Stimulated activated CD8-positive, alpha-beta memory T cell treated with anti-CD3 and anti-CD28 coated beads, Interleukin-4, amount 100 ng/mL, for 1 hour (primary cell): ENCODE measurements at places on chromosomes 13 and 19.

DNA sequence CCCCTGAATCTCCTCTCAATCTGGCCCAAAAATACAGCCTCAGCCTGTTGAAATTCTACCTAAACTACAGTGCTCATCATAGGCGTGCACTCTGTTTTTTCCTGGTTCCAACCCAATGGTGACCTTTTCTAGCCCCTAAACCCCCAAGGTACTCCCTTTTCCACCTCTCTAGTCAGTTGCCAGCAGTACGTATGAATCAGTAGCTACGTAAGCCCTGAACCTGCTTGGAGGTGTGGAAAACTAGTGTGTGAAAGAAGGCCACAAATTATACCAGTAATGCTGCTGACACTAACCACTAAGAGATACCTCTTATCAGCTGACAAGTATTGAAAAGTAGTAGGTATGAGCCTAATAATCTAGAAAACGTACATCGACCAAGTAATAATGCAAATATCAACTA, 60.9 kb downstream of the FOXO1 start:
- no peak for DNase-seq

DNA sequence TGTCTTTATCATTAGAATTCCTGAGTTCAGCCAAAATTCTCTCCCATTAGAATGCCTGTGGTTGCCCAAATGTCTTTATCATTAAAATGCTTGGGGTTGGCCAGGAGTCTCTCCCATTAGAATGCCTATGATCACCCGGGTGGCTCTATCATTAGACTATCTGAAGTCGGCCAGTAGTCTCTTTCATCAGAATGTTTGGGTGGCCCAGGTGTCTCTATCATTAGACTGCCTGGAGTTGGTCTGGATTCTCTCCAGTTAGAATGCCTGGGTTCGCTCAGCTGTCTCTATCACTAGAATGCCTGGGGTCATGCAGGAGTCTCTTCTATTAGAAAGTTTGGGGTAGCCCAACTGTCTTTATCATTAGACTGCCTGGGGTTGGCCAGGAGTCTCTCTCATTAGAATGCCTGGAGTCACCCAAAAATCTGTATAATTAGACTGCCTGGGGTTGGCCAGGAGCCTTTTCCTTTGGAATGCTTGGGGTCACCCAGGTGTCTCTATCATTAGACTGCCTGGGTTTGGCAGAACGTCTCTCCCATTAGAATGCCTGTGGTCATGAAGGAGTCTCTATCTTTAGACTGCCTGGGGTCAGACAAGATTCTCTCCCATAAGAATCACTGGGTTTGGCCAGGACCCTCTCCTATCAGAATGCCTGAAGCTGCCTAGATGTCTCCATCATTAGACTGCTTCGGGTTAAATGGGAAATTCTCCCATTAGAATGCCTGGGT, 1478.3 kb downstream of the UQCRFS1 start:
- no peak for DNase-seq

DNA sequence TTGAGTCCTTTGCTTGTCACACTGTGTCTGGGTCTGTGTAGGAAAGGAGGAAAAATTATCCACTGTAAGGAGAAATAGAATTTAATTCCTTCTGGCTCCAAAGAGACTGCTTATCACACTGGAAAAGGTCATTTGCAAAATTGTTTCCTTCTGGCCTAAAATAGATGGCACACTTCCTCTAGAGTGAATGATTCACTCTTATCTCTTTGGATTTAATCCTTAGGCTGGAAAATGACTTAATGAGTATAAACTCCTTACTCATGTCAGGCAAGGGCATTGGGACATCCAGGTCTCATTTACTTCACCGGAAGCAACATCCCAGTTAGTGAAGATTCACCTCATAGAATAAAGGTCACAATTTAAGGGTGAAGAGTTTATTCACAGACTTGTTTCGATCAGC, 293.6 kb downstream of the OXGR1 start:
- DNase-seq: no peak

GRCh38 chr19:14933506-14933905, 7.8 kb upstream of the OR7C2 start:
- DNase-seq: no peak

- no peak for DNase-seq
Measured at GRCh38 chr19:1608359-1609102, 3.3 kb upstream of the UQCR11 start.

DNA sequence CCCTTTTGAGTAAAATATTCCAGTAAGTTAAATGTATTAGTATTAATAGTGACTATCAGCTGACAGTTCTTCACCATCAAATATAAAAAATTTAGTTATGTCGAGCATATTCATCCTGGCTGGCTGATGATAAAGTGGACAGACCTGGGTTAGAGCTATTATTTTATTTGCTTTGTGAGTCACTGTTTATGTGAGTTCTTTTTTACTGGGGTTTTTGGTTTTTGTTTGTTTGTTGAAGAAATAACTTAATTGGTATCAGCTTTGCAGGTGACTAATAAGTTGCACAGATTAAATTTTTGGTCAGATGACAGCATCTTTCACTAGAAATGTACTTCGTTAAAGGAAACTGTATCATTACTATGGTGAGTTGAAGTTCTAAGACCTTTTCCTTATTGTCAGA, 224.7 kb downstream of the GGACT start:
- DNase-seq: no peak

- DNase-seq: no peak
Measured at GRCh38 chr13:37168926-37169325, 63.5 kb upstream of the CSNK1A1L start.

DNA sequence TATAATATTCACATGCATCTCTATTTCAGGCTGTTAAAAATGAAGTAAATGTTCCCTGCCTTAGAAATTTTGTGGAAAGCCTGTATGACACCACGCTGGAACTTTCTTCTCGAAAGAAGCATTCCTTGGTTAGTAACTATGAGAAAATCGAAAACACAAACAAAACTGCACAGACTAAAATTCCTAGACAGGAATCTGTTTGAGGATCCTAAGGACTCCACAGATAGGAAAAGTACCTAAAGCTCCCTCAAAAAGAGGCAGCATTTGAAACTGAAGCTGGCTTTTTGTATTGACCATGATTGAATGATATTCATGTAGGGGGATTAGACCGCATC, 103.4 kb downstream of the FRY start:
- no peak for DNase-seq

DNA sequence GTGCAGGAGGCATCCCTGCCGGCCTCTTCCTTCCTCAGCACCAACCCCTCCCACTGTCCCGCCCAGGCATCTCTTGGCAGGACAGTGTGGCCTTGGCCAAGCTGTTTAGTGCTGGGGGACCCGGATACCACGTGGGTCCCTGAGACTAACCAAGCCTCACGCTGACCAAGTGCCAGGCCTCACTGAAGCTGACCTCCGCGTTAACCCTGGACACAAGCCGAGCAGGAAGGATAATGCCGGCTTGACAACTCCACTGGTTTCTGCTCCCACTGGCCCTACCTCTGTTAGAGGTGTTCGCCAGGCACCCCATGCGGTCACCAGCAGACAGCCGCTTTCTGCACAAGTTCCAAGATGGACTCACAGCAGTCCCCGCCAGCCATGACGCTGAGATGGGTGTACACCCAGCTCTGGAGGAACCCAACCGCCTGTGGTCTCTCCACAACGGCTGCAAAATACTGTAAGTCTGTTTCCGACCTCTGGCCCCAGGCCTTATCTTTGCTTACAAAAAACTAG, 12.4 kb downstream of the GRTP1 start:
- no peak for DNase-seq

- DNase-seq: no peak
Measured at GRCh38 chr13:105410602-105411001, 1124.9 kb downstream of the EFNB2 start.

DNA sequence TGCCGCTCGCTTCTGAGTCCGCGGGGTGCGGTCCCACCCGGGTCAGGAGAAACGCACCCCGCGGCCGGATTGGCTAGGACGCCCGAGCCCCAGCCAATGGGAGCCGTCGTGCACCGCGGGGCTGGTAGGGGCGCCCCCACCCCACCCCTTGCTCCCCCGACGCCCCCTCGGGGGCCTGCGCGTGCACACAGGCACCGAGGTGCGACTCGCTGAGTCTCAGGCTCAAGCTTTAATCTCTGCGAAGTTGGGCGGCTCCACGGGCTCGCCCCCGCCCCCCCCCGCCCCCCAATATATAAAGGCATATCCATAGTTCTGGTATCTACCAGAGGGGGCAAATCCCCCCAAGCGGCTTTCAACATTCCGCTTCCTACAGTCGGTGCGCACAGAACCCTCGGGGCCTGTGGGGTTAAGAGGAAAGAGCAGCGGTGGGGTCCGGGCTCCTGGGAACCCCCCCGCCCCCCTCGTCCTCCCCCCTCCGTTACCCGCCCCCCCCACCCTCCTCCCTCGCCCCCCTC, at the start of gene COX6B2:
Gene COX6B2, minus strand, starts transcription at position 22 of the 515 bp plus-strand sequence. CDS start 198 bp downstream, outside the sequence.
- no peak for DNase-seq

DNA sequence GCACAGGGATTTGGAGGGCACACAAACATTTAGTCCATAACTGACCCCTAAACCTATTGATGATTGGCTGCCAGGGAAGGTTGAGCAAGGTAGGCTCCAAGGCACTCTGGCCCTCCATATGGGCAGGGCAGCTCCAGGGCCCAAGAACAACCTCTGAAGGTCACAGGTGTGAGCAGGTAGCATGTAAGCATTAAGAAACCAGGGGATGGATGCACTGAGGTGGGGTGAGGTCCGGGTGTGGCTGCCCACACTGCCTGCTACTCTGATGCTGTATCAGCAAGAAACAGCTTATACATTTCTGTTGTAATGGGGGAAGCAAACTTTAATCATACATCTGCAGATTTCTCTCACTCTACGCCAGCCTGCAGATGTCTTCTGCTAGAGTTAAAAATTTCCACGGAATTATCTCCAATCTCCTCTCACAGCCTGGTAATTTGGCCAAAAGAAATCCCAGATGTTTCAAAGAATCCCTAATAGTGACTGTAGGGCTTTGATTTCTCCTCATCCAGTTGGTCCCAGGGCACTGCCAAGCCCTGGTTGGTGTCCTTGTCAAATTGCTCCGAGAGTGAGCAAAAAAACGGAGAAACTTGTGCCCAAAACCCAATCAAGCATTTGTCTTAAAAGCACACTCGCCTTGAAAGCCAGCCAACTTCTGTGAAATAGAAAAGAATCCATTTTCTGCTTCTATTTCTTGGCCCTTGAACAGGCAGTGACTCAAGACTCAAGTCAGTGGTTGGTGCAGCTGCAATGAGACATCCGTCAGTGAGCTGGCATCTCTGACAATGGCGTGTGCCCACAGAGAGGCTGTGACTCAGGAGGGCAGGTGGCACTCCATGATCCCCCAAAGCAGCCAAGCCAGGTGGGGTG, 72.5 kb upstream of the MRI1 start:
- no peak for DNase-seq

DNA sequence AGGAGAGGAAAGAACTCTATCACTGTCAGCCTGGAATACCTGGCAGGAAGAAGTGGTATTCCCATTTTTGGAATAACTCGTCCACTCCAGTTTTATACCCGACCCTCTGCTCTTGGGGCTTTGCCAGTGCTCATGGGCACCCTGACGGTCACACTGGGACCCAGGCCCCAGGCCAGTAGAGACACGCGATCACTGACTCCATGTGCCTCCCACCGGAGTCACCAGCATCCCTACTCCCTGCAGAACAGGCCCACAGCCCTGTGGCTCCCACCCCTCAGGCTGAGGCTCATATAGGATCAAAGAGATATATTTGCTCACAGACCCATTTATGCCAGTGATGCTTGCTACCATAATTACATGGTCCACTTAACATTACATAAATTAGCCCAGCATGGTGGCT, 3.5 kb downstream of the GRTP1 start:
- DNase-seq: no peak

- no peak for DNase-seq
Measured at GRCh38 chr19:45175515-45176345, 2.3 kb downstream of the TRAPPC6A start.

DNA sequence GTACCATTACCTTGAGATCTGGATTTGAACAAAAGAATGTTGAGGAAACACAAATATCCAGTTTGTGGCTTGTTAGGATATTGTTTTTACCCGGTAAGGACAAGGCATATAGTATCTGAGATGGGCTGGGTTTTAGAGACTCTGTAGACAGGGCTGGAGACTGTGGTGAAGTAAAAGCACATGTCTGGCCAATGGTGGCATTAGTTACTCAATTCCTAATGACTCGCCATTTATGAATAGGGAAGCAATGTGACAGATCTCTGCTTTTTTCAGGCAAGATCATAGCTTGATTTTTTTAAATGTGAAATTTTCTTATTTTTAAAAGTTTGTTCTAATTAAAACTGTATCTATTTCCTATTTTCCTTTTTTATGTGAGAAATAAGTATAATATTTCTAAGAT, 371.1 kb upstream of the SPRY2 start:
- DNase-seq: no peak

DNA sequence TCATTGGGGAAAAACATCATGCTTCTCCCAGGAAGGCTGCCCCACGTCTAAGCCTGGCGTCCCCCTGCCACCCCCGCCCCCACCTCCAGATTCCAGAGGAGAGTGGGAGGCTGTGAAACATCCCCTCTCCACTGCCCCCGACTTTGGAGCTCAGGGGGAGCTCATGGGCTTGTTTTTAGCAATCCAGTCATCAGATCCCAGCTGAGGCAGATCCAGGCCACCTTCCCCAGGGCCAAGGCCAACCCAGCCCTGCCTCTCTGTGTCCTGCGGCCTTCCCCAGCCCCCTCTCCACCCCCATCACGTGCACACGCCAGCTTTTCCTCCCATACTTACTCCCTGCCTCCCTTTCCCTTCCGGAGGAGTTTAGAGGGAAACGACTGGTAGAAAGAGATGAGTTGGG, 38.8 kb downstream of the SHISA2 start:
- no peak for DNase-seq

GRCh38 chr19:45146741-45147205, 14.0 kb downstream of the NKPD1 start:
- no peak for DNase-seq

- no peak for DNase-seq
Measured at GRCh38 chr19:2616741-2617392, 85.6 kb downstream of the GNG7 start.

- DNase-seq: no peak
Measured at GRCh38 chr13:77416666-77417212, 89.8 kb upstream of the MYCBP2 start.

- no peak for DNase-seq
Measured at GRCh38 chr13:43374621-43375020, 351.2 kb downstream of the DNAJC15 start.

DNA sequence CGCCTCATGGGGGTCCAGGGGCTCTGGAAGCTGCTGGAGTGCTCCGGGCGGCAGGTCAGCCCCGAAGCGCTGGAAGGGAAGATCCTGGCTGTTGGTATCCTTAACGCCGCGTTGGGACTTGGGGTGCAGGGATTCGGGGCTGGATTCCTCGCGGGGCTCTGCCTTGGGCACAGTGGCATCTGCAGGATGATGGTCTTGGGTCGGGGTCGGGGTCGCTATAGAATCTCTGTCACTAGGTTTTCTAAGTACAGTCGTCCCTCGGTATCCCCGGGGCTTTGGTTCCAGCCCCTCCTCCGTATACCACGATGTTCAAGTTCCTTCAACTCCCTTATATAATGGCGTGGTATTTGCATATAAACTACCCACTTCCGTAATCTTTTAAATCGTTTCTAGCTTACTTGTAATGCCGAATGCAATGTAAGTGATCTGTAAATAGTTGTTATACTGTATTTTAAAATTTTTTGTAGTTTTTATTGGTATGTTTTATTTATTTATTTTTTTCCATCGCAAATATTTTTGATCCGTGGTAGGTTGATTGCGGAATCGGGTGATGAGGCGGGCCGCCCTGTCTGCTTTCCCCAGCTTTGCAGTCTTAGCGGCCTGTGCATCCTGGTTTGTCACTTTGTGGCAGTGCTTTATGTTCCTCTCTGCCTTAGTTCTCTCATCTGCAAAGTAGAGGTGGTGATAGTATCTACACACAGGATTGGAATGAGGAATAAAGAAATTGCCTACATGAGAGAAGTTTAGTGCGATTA, 606 bp downstream of the ERCC5 start:
- no peak for DNase-seq
